ENCODE measurements at places on chromosomes 3 and 15.

GRCh38 chr3:55591888-55592287, 104.8 kb upstream of the WNT5A start:
- no peak for DNase-seq

DNA sequence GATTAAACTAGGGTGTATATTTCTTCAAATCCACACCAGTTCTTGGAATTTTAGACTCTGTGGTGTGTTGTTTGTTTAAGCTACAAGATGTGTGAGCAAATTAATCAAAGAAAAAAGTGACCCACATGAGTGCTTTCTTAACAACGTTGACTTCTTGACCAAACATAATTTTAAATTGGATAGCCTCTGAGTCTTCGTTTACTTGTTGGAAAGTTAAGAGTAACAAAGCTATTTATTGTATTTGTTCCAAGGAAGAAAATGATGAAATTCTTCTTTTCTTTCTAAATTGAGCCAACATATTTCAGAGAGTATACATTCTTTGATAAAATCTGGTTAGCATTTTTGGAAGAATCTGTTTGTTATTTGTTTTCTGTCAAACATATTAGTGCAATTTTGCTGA, 99.9 kb upstream of the IGSF10 start:
- DNase-seq, result no peak

DNA sequence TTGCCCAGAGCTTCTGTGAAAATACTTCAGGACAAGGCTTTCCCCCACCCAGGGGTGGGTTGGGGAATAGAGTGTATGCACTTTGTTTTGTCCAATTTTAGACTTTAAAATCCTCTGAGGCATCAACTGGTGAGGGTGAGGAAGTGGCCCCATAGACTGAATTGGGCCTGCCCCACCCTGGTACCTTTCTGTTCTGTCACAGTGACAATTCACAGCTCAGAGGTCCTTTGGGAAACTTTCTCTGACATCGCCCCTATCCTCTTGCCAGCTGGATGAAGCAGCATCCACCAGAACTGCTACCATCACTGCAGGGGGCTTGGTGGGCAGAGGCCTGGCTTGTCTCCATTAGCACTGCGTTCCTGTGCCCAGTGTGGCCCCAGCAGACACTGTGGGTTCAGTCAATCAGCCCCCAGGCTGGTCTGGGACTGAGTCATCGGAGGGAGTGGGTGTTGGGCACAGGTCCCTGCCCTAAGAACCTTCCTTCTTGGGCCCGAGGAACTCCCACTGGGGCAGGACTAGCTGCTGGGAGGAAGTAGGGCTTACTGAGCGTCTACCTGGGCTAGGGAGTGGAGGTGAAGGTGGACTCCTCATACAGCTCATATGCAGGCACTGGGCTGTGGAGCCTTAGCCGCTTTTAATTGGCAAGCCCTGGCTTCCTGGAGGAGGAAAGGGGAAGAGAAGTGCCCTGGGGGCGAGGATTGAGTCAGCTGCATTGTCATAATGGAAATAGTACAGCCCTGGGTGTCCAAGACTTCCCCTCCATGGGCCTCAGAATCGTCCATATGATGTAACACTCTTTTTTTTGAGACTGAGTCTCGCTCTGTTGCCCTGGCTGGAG, 1.5 kb upstream of the PPM1M start:
- no peak for DNase-seq

DNA sequence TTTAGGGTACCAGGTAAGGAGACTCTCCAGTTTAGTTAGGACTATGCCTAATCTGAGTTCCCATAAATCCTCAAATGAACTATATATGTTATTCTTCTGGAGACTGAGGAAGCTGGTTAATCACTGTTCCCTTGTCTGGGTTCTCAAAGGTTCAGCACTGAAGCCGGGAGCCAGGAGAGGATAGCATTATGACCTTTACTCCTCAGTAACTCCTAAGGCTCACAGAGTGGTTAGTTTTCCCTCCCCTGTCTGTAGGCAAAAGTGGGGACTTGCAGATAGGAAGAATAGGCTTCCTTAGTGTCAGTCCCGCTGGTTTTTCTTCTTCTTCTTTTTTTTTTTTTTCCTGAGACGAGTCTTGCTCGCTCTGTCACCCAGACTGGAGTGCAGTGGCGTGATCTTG, 50.4 kb downstream of the CRTC3 start:
- no peak for DNase-seq

DNA sequence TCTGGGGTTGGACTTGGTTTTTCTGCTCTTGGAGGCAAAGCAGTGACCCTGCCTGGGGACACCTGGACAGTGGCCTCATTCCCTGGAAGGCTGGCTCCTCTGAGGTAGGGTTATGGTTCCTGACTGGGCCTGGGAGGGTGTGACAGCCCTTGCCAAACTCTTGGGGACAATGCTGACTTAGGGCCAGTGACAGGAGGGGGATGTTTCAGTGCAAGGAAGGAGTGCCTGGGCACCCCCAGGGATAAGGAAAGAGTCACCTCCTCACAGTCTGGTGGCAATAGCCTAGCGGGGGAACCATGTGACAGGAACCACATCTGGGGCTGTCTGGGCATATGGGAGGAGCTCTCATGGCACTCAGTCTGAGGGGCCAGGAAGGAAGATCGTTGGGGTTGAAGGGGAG, 91.8 kb downstream of the ABHD5 start:
- DNase-seq, result no peak

DNA sequence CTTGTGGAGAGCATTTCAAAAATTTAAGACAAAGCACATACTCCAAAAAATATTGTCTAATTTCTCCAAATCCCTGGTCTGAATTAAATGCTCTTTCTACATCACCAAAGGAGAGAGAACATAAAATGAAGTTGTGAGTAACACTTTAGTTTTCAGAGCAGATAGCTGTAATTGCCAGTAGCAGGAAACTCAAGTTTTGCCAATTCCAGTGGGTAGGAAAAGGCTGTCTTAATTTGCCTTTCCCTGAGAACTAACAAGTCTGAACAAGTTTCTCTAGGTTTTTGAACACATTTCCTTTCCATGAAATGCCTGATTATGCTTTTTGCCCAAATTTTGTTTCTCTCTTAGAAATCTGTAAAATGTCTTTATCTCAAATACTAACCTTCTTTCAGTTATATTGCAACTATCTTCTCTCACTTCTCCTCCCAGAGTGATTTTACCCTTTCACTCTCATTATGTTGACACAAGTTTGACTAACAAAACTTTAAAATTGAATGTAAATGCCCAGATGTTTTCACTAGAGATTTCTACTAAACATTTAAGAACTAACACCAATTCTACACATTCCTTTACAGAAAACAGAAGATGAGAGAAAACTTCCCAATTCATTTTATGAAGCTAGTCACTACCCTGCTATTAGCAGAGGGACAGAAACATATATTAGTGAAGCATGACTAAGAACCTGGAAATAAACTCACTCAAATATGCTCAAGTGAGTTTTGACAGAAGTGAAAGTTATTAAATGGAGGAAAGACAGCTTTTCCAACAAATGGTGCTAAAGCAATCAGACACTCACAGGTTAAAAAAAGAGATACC, 38.4 kb downstream of the RFX7 start:
- DNase-seq, result no peak

DNA sequence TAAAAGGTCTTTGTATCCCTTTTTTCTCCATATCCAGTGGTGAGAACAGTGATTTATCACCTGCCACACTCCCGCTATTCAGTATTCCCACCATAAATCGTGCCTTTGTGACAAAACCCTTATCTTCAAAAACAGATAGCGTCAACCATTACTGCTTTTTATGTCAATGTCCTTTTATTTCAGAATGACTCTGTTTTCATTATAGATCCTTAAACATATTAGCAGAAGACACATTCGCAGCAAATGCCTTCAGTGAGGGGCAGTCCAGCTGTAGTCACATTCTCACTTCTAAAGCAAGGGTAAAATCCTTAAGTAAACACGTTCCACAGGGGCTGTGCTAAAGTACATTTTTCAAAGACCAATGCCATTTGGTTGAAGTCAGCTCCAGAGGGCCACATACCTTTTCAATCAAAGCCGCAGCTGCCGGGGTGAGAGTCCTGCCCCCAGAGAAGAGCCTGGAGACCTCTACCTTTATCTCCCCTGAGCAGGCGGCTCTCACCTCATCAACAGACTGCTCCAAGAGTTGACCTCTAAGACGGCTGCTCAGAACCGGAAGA, 53.4 kb downstream of the PDZRN3 start:
- DNase-seq, result no peak

DNA sequence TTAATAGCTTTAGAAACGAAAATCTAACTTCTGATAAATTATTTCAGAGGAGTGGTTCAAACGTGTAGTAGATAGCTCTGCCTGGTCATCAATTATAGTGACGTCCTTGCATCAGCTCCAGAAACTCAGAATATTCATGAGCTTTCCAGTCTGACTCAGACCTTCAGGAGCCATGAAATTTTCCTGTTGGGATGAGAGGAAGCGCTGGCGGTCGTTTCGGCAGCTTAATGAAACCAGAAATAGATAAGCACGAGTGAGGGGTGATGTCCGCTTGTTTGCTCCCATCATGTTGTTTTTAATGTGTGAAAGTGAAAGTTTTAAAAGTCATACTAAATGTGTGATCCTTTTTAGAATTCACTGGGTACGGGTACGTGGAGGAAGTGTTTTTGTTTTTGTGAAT, 141.1 kb downstream of the PGPEP1L start:
- peak; percentile 69 for DNase-seq

- DNase-seq, result no peak
These were observed 162.6 kb upstream of the ABI3BP start for GRCh38 chr3:101155825-101156224.

GRCh38 chr15:78374436-78375393, 34.6 kb downstream of the CRABP1 start:
- no peak for DNase-seq

GRCh38 chr3:108030960-108031359, 59.9 kb downstream of the CD47 start:
- no peak for DNase-seq

DNA sequence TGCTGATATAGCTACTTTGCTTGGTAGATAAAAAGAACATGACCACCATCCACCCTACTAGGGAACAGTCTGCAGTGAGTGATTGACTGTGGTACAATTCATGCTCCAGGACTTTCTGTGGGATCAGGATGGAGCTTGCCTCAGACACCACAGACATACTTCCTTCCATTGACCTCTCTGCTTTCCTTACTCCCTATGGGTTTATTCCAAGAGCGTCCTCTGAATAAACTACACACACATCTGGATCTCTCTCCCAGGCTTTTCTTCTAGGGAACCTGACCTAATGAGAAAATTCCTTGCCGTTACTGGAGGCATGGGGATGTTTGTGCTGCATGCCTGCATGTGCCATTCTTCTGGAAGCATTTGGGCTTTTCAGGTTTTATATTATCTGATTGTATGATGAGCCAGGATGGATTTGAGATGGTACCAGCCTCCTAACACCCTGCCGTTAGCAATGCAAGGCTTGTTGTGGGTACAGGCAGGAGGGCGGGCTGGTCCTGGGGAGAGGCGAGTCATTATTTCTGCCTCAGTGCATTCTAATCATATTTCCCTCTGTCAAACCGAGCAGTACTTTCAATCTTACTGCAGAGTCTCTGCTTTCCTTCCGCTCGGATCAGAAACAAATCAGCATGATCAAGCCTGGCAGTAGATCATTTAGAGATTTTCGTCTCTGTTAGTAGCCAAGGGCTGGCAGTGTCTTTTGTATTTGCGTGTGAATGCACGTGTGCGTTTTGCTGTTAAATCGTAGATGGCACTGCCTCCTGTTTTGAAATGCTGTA, 279.2 kb downstream of the PDCD6IP start:
- DNase-seq, result no peak

- peak; percentile 27 for DNase-seq
These were observed 13.5 kb downstream of the BFSP2 start for GRCh38 chr3:133413161-133414020.

DNA sequence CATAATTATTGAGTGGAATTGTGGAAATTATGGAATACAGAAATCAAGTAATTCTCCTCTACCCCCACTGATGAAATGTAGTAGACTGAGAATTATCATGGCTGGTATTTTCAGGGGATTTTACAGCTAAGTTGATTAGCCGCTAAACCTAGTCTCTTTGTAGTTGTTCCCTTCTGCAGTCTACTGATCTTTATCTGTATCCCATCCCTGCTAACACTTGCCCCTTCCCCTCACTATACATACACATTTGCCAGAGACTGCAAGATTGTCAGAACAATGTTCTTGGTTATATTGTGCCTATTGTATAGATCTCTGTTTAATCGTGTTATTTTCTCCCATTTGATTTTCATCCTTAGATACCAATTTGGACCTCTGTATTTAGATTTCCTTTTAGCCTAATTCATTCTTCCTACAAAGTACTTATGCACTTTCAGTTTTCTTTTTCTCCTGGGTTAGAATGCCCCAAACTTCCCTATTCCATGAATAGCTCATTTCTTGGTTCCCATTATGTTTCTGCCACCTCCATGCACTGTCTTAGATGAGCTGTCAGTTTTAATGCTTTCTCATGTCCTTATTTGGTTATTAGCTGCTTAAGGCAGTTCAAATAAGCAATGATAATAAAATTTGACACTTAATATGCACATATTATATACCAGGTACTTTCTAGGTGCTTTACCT, 86.9 kb downstream of the CDIN1 start:
- no peak for DNase-seq

GRCh38 chr15:41291065-41291631, 41.2 kb downstream of the OIP5 start:
- DNase-seq, result no peak

- DNase-seq, result no peak
These were observed 55.4 kb downstream of the ABHD2 start for GRCh38 chr15:89143503-89144162.

DNA sequence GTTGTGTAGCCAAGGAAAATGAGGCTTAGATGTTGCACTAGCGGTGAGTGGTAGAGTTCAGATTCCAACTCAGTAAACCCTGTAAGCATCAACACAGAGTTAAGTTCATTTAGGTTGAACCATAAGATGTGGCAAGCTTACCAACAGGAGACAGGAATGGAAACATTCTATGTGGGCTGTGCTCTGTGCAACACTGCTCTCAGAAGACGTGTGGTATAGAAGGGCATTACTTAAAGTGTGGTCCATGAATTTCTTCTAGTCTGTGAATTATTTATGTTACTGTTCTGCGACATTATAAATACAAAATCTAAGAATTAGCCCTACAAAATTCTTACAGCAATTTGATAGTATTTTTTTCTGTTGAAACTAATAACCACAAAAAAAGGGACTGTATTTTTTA, 213.3 kb downstream of the GRM7 start:
- DNase-seq, result no peak

GRCh38 chr15:82663186-82663600, 16.0 kb upstream of the CPEB1 start:
- DNase-seq, result peak; percentile 72

GRCh38 chr3:129054605-129055104, 5.9 kb upstream of the GP9 start:
- DNase-seq, result no peak

GRCh38 chr15:92109191-92109873, 255.8 kb downstream of the SLCO3A1 start:
- DNase-seq, result no peak

GRCh38 chr3:12990306-12990705, 82.9 kb downstream of the IQSEC1 start:
- no peak for DNase-seq

DNA sequence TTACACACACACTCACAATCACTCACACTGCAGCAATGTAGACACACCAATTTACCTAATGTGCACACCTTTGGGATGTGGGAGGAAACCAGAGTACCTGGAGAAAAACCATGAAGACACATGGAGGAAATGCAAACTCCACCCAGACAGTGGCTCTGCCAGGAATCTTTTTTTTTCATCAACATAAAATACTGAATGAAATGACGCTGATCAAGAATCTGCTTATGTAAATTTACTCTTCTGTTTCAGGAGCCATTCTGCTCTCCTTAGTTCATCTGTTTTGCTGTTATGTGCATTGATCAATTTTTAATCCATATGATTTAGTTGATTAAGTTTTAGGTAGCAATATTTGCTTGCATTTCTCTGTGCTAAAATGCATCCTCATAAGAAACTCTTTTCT, 414.2 kb upstream of the CCDC54 start:
- no peak for DNase-seq

Measured in AG08396 (cell line).